Hypothalamus (tissue), 51 donors: ENCODE measurements at places on chromosomes 5 and 9.

DNA sequence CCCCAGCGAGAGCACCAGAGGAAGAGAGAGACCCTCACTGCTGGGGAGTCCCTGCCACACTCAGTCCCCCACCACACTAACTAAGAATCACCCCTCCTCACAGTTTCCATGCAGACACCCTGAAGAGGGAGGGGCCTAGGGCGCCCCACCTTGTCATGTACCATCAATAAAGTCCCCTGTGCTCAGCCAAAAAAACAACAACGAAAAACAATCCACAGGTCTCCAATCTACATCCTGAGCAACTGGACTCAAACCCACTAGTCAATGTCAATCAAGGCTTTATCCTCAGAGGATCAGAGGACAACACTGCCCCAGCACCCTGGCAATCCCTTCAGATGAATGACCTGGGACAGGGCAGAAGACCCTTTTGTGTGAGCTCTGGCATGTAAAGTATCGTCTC lies 210.1 kb upstream of the MSX2 start:
- no peak for DNase-seq

GRCh38 chr9:108150736-108151586 lies 661.4 kb upstream of the KLF4 start:
- DNase-seq: no peak

DNA sequence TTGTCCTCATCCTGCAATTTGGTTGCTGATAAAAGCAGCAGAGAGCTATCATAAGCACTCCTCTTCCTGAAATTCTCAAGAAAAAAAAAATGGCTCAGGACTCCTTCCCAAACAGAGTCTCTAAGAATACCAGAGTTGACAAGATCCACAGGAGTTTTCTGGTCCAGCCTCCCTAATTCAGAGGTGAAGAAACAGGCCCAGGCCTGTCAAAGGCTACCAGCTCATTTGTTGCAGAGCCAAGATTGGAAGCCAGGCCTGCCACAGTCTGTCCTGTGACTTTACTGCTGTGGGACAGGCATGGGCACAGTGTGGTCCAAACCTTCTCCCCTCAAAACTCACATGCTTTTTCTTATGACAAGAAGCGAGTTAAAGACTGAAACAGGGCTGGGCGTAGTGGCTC lies 41.5 kb downstream of the NIPSNAP3B start:
- no peak for DNase-seq

GRCh38 chr5:167631191-167631590 lies 660.3 kb upstream of the WWC1 start:
- no peak for DNase-seq

DNA sequence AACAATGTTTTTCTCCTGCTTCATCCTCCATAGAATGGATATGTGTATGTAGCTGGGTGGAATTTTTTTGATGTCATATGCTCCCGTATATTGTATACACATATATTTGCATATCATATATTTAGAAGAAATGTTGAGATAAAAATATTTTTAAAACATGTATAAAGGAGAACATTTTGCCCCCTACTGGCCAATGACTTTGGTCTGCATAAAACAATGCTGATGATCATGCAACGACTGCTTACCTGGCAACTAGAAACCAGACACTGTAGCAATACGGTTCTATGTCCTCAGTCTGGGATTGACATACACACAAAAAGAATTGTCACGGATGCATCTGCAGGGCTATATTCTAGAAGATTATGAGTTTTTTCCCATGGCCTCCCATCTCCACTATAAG lies 503.6 kb downstream of the ELAVL2 start:
- DNase-seq: no peak

GRCh38 chr9:75417471-75417870 lies 329.2 kb downstream of the OSTF1 start:
- DNase-seq: no peak

- no peak for DNase-seq
These were observed 59.8 kb upstream of the LRRTM2 start for GRCh38 chr5:138934971-138935370.
